ENCODE measurements at places on chromosomes 4 and X. TPM values are rescaled to one million over a fixed set of nuclear protein-coding genes. Genes with fewer than 3 reads are reported as not detected.
A peak's percentile ranks its signal among the peaks of the same experiment; 100 is the strongest.

Gene PLS3
- total RNA-seq: 331 TPM

GRCh38 chr4:186657764-186658163 is 65.9 kb downstream of the FAT1 start:
- no peaks in the 10 kb centered on the region for H3K4me1 ChIP-seq
- H3K27ac ChIP-seq: no peak overlapping the region
- no peaks in the 10 kb centered on the region for H3K36me3 ChIP-seq
- H3K4me3 ChIP-seq: no peak overlapping the region
- no peaks in the 10 kb centered on the region for H3K27me3 ChIP-seq

Gene FAM184B
- total RNA-seq: not detected

Gene SYTL4
- total RNA-seq: 13.1 TPM

GRCh38 chr4:146165840-146166239 is 9.7 kb upstream of the LSM6 start:
- no peaks in the 10 kb centered on the region for H3K27me3 ChIP-seq
- no peak overlapping the region for H3K27ac ChIP-seq
- no peak overlapping the region for H3K4me3 ChIP-seq
- DNase-seq: no peak
- no peaks in the 10 kb centered on the region for H3K36me3 ChIP-seq

- no peaks in the 10 kb centered on the region for H3K36me3 ChIP-seq
- H3K27me3 ChIP-seq: no peaks in the 10 kb centered on the region
- H3K27ac ChIP-seq: no peak overlapping the region
Measured at GRCh38 chr4:159242427-159242826, 139.5 kb downstream of the RAPGEF2 start.

DNA sequence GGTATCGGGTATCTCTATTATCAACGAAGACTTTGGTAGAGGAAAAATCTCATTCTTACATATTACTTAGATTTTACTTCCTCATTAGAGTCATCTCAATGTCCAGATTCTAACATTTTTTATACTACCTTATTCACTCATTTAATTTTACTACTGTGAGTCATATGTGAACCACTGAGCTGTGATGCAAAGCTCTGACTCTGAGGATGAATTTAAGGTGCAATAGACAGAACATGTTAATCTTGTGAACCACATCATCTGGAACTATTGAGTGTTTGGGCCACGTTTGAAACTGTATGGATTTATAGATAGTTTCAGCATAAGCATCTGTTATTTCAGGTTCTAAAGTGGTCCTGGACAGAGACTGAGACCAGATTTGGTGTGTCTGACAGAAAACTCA is 78.4 kb downstream of the PWWP3B start:
- H3K4me1 ChIP-seq: no peaks in the 10 kb centered on the region
- no peak overlapping the region for H3K4me3 ChIP-seq
- no peaks in the 10 kb centered on the region for H3K27me3 ChIP-seq
- no peak for DNase-seq
- no peak overlapping the region for H3K27ac ChIP-seq
- H3K36me3 ChIP-seq: no peaks in the 10 kb centered on the region

GRCh38 chr4:136599890-136600289 is 932.4 kb downstream of the PCDH18 start:
- H3K27ac ChIP-seq: no peak overlapping the region
- H3K4me1 ChIP-seq: no peaks in the 10 kb centered on the region
- no peaks in the 10 kb centered on the region for H3K27me3 ChIP-seq
- H3K4me3 ChIP-seq: no peak overlapping the region
- H3K36me3 ChIP-seq: no peaks in the 10 kb centered on the region
- no peak for DNase-seq

- H3K27ac ChIP-seq: no peak overlapping the region
- peak; percentile 19 for DNase-seq
- no peaks in the 10 kb centered on the region for H3K27me3 ChIP-seq
- H3K4me3 ChIP-seq: no peak overlapping the region
- no peaks in the 10 kb centered on the region for H3K36me3 ChIP-seq
Measured at GRCh38 chrX:129823115-129823514, 20.6 kb downstream of the ZDHHC9 start.

DNA sequence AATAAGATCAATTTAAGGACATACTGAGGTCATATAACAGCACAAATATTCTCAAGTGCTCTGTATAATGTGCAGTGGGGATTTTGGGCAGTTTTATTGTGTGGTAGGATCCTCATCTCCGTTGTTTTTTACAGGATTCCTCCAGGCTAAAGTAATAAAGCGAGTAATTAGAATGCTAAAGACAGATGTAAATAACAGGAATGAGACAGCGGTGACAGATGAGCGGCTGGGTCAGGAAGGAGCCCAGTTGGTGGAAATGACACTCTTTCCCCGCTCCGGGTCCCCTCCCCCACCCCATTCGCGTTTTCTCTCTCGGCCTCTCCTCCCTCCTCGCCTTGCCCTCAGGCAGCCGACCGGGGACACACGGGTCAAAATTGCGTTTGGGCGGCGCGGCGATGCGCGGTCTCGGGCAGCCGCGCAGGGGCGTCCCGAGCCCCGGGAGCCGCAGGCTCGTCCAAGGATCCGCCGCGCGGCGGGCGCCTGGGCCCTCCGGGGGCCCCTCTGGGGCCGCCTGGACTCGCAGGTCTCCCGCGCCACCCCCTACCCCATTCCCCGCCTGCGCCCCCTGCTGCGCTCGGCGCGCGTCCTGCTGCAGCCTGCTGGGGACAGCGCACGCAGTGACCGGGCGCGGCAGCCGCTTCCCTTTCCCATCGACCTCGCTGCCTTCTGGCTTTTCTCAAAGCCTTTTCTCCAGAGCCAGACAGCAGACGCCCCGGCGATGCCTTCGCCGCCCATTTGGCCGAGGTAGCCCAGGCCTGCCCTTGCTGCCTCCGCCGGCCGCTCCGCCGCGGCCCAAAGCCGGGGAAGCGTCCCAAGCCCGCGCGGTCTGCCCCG is 16.2 kb downstream of the POU4F2 start:
- no peaks in the 10 kb centered on the region for H3K36me3 ChIP-seq
- H3K4me3 ChIP-seq: no peak overlapping the region
- no peaks in the 10 kb centered on the region for H3K4me1 ChIP-seq

- no peaks in the 10 kb centered on the region for H3K27me3 ChIP-seq
- no peak for DNase-seq
- no peak overlapping the region for H3K27ac ChIP-seq
- H3K4me1 ChIP-seq: peaks cover 3% of the 10 kb centered on the region
- no peaks in the 10 kb centered on the region for H3K36me3 ChIP-seq
Measured at GRCh38 chrX:19578956-19579355, 63.6 kb upstream of the MAP3K15 start.

Gene EXOC1
- total RNA-seq: 38.3 TPM

- H3K36me3 ChIP-seq: no peaks in the 10 kb centered on the region
- DNase-seq: no peak
- no peak overlapping the region for H3K27ac ChIP-seq
- H3K4me3 ChIP-seq: no peak overlapping the region
- H3K4me1 ChIP-seq: no peaks in the 10 kb centered on the region
Measured at GRCh38 chr4:69773484-69773883, 13.1 kb upstream of the SULT1B1 start.

- no peaks in the 10 kb centered on the region for H3K27me3 ChIP-seq
- H3K36me3 ChIP-seq: no peaks in the 10 kb centered on the region
- no peak for DNase-seq
- no peak overlapping the region for H3K4me3 ChIP-seq
- H3K4me1 ChIP-seq: no peaks in the 10 kb centered on the region
Measured at GRCh38 chr4:100286636-100287035, 96.4 kb upstream of the DDIT4L start.

GRCh38 chr4:56930638-56931037 is 22.9 kb downstream of the REST start:
- H3K27me3 ChIP-seq: no peaks in the 10 kb centered on the region
- H3K36me3 ChIP-seq: peaks cover 19% of the 10 kb centered on the region
- H3K4me1 ChIP-seq: no peaks in the 10 kb centered on the region
- no peak for DNase-seq
- H3K27ac ChIP-seq: no peak overlapping the region

DNA sequence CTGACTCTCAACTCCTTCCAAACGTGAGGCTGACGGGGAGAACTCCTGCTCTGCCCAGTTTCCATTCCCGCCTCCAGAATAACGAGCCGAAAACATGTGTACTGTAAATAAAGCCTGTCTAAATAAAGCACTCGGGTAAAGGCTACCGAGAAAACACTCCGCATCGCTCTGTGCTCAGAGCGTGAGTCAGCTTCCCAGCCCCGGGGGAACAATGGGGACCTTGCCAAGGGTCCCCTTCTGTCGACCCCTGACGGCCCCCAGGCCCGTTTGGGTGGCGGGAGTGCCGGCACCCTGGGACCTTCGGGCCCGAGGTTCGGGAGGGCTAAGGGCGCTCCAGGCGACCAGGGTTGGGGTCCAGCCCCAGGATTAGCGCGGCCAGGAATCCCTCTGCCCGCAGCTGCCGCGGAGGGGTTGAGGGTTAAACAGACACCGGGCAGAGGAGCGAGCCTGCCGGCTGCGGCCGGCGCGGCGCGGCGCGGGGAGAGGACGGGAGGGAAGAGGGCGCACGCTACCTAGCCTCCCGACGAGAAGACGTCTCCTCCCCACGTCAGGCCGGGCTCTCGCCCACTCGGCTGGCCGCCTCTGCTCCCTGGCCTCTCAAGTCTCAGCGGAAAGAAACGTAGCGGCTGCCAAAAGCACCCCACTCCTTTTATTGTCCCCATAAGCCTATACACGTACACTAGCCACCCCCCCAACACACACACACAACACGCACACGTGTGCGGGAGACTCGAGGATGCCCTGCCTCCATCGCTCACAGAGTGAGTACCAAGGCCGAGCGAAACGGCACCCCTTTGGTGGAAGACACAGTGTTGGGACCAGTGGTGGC is 85.5 kb downstream of the BCOR start:
- DNase-seq: peak; percentile 11
- H3K36me3 ChIP-seq: no peaks in the 10 kb centered on the region
- no peak overlapping the region for H3K4me3 ChIP-seq
- peaks cover 9% of the 10 kb centered on the region for H3K4me1 ChIP-seq
- H3K27ac ChIP-seq: peak overlapping the region; percentile 86

GRCh38 chr4:87875191-87875590 is 42.4 kb downstream of the MEPE start:
- no peak overlapping the region for H3K27ac ChIP-seq
- no peaks in the 10 kb centered on the region for H3K36me3 ChIP-seq
- DNase-seq: no peak
- H3K27me3 ChIP-seq: no peaks in the 10 kb centered on the region
- H3K4me1 ChIP-seq: no peaks in the 10 kb centered on the region

Gene DMRTC1B
- 1.7 TPM for total RNA-seq

- H3K27me3 ChIP-seq: no peaks in the 10 kb centered on the region
- no peak overlapping the region for H3K27ac ChIP-seq
- peaks cover 37% of the 10 kb centered on the region for H3K4me1 ChIP-seq
- no peak for DNase-seq
Measured at GRCh38 chr4:8501781-8502180, 61.2 kb downstream of the TRMT44 start.

Gene VCX
- total RNA-seq: not detected

GRCh38 chrX:86407371-86407770 is 259.1 kb downstream of the DACH2 start:
- H3K4me3 ChIP-seq: no peak overlapping the region
- no peaks in the 10 kb centered on the region for H3K4me1 ChIP-seq
- H3K27me3 ChIP-seq: no peaks in the 10 kb centered on the region
- H3K27ac ChIP-seq: no peak overlapping the region

Data from thyroid gland (tissue), 4 donors.